Fibroblast of skin of left biceps (primary cell): ENCODE measurements at places on chromosomes 1 and 21.

DNA sequence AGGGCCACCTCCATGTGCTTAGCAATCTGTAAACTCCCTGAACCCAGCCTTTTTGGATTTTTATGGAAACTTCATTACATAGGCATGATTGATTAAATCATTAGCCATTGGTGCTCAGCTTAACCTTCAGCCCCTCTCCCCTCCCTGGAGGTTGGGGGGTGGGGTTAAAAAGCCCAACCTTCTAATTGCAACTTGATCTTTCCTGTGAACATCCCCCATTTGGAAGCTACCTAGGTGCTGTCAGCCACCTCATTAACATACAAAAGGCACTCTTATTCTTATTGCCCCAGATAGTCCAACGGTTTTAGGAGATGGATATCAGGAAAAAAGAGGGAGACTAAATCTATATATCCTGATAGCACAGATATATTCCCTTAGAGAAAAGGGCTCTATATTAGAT lies 424.0 kb upstream of the BEND5 start:
- no peak for DNase-seq

DNA sequence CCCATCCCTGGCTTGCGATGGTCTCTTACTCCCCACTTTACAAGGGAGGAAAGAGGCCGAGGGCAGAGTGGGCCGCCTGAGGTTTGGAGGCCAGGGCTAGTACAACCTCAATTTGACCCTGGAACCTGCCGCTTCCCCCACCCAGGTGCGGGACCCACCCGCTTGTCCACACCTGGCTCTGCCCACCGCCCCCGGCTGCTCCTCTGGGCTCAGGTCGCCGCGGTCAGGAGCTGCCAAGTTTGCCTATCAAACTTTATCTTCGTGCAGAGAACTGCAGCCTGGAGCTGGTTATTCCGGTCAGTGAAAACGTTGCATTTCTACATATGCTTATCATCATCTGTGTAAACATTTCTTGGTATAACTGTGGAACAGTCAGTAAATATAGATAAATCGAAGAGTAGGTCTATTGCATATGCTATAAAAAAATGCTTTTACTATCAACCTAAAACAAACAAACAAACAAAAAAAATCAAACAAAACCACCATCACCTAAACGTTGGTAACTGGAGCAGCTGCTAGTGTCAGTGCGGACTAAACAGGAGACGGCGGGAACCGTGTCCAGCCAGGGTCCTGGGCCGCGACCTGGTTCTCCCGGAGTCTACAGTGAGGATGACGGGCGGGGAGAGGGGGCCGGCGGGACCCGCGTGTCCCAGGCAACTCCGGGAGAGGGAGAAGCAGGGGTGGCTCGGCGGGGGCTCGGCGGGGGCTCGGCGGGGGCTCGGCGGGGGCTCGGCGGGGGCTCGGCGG lies 906 bp upstream of the ADARB1 start:
- no peak for DNase-seq

DNA sequence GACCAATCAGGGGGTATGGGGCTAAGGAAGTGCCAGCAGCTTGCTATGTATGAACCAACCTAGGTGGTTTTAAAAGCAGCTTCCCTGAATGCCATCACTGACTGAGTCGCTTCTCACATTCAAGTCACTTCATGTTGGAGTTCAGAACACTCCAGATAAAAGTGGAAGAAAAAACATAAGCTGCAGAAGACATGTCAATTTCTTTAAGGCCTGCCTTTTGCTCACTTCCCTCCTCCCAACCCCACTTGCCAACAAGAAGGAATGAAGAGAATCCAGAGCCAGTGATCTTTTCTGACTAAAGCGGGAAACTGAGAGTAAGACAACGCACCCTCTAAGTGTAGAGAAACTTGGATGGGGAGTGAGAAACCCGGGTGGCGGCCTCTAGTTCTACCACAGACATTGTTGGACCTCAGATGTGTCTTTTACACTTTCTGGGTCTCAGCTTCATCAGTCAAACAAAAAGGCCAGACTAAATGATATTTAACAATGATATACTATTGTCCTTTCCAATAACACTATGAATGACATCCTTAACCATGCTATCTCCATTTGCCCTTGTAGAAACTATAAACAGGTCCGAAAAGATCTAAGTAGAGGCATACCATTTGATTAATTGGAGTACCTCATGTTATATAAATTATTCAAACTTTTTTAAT lies 54.1 kb downstream of the LUZP1 start:
- no peak for DNase-seq

GRCh38 chr1:205236951-205237475 lies 9.3 kb downstream of the TMCC2 start:
- DNase-seq: no peak

- peak; percentile 15 for DNase-seq
Measured at GRCh38 chr1:22250724-22251123, 107.8 kb upstream of the WNT4 start.

DNA sequence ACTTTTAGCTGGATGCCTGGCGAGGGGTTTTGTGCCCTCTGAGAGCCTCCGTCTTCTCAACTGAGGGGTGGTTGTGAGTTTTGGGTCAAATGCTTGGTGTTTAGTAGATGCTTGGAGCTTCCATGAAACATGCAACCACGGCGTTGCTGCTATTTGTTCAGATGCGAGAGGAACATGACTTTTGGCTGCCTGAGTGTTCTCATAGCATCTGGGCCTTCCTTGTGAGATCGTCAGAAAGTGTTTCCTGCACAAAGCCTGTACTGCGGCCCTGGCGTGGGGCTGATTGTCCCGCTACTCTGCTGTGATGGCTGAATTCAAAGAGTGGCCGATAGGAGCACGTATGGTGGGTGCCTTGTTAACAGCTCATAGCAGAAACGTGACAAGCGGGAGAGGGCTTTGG lies 69.8 kb upstream of the FAM3B start:
- DNase-seq: no peak

DNA sequence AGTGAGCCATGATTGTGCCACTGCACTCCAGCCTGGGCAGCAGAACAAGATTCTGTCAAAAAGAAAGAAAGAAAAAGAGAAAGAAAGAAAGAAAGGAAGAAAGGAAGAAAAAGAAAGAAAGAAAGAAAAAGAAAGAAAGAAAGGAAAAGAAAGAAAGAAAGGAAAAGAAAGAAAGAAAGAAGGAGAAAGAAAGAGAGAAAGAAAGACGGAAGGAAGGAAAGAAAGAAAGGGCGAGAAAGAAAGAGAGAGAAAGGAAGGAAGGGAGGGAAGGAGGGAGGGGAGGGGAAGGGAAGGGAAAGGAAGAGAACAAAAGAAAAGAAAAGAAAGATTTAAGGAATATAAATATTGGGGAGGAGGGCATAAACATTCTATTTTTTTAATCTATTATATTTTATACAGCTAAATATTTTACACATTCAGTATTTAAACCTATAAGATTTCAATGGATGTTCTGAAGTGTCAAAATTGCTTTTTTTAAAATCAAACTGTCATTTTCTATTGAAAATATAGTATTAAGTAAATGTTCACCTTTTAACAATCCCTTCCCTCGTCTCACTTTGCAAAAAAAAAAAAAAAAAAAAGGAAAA lies 6.8 kb upstream of the JAK1 start:
- DNase-seq: no peak

DNA sequence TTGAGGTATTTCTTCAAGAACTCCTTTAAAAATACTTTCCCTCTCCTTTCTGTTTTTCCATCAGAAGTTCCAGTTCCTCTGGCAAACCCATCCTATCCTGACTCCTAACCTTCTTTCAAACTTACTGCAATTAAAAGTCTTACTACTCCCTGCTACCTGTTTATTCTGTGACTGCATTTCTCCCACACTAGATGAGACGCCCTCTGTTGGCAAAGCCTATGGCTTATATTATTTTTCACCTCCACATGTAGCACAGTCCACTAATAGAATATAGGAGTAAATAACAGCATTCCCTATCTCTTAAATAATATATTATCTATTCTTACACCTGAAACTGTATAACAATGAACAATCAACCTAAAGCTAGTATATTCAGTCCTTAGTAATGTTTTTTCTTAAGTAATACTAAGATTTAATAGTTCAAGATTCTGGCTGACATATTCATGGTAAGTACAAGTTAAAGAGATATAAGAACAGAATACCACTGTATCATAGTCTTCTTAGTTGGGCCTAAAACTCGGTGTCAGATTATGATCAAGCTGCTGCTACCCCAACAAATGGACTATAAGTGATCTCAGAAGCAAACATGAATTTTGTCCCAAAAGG lies 54.8 kb downstream of the RAB3GAP2 start:
- DNase-seq: no peak

GRCh38 chr21:19510057-19510456 lies 1106.5 kb upstream of the TMPRSS15 start:
- no peak for DNase-seq

DNA sequence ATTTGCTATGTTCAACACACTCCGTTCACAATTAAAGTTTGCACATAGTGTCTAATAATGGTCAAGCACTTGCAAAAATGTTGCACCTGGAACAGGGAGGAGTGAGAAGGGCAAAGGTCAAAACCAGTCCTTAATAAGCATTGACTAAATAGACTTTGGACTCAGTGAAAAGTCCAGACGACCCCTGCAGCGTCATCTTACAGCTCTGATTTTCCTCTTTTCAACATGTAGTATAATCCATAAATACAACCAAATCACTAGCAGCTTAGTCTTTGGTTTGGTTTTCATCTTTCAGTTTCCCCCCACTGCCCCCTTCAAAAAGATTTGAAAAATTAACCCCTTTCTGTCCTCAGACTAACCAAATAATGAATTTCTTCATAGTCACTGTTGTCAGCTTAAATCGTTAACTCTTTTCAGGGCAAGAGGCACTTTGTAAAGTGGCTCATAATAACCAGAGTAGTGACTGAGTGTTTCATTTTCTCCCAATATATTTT lies 290.3 kb downstream of the PTPRC start:
- no peak for DNase-seq

- no peak for DNase-seq
Measured at GRCh38 chr1:50417507-50417906, 5.7 kb downstream of the DMRTA2 start.

- DNase-seq: no peak
Measured at GRCh38 chr21:42286416-42286815, 28.8 kb downstream of the TFF3 start.

DNA sequence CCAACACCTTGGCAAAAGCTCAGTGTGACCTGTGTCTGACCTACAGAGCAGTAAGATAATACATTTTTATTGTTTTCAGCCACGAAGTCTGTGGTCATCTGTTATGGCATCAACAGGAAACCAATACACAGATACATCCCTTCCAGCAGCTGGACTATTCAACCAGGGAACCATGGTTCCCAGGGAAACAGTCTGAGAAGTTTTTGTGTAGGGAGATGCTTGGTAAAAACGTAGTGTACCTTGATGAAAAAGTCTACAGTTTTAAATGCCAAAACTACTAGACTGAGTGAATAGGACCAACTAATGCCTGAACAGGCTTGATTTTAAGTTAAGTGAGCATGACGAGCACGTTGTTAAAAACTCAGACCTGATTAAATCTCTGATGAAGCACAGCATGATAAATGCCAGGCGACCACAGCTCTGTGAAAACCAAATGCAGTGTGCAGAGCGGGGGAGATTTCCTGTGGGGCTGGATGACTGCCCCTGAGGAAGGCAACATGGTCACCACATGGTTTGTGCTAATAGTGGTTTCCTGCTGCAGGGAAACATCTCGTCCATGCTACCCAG lies 228.9 kb downstream of the TNR start:
- no peak for DNase-seq

- DNase-seq: peak; percentile 49
Measured at GRCh38 chr1:215119719-215120365, 37.3 kb downstream of the KCNK2 start.

- DNase-seq: no peak
Measured at GRCh38 chr1:220655509-220655908, 34.7 kb upstream of the C1orf115 start.

DNA sequence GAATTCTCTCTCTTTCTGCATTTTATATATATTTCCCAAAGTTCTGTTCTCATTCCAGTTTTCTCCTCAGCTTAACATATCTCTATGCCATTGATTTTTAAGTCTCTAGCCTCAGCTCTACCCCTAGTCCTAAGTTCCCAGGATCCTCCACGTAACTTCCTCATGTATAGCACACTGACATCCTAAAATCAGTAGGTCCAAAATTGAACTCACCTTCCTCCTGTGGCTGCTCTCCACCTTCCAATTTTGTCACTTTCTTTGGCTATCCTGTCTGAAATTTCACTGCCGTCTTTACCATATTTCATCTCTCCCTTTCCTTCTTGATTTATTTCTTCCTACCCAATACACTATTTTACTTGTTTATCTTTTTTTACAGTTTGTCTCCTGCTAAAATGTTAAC lies 1.5 kb downstream of the SLAMF6 start:
- no peak for DNase-seq

DNA sequence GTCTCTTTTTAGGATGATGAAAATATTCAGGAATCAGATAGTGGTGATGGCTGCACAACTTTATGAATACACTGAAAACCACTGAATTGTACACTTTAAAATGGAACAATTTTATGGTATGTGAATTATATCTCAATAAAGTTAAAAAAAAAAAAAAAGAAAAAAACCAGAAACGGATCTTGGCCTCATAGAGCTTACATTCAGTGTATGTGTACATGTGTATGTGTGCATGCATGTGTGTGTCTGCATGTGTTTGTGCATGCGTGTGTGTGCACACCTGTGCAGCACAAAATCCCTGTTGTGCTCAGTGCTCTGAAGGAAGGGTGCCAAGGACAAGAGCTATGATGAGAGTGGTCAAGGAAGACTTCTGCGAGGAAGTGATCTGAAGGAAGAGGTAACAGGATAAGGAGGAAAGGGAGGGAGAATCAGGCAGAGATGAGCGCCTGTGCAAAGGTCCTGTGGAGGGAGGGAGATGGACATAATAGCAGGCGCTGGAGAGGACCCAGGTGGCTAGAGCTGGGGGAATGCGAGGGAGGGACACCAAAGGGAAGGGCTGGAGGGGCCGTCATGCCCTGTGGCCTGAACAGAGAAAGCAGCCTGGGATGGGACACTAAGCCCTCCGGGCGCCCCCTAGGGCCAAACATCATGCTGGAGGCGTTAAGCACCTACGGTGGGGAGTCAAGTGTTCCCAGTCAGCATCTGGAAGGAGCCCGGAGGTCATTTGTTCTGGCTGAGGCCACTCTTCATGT lies 25.2 kb downstream of the NKAIN1 start:
- DNase-seq: no peak

- no peak for DNase-seq
Measured at GRCh38 chr1:186055846-186056245, 319.2 kb downstream of the TPR start.

DNA sequence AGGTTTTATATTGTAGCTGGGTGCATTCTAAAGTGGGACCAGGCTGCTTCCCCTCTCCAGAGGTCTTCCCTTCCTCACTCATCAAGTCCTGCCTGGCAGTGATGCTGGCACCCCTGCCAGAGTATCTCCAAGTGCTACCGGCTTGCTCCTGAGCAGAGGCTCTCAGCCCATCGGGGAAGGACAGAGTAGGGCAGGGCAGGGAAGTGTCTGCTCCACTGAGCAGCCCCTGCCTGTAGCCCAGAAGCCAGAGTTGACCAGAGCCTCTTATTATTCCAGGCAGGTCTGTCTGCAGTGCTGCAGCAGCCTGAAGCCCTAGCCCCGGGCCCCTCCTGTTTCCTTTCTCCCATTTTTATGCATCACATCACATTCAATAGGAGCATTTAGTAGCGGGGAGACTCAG lies 51.1 kb downstream of the ATP2B4 start:
- DNase-seq: no peak
